Stimulated activated CD4-positive, alpha-beta T cell treated with anti-CD3 and anti-CD28 coated beads, Interleukin-4, amount 100 ng/mL, for 48 hours (primary cell): ENCODE measurements at places on chromosomes 5 and 9.

DNA sequence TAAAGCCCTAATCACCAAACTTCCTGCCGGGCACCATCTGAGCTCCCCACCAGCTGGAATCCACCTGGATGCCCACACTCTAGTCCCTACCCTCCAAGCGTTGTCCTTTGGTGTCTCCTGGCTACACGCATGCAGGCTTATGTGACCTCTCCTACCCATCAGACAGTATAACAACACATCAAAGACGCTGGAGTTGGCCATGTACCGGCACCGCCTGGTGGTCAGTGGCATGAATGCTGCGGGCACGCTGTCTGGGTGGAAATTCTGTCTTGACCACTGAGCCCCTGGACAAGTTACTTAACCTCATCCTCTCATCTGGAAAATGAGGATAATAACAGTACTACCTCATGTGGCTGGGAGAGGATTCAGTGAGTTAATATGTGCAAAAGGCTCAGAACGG lies 23.4 kb upstream of the CORO2A start:
- DNase-seq = no peak

GRCh38 chr9:1929722-1930244 lies 85.4 kb upstream of the SMARCA2 start:
- no peak for DNase-seq

- DNase-seq = no peak
These were observed 35.8 kb upstream of the MEGF10 start for GRCh38 chr5:127254729-127255284.

- DNase-seq = no peak
These were observed 100.4 kb downstream of the OSTF1 start for GRCh38 chr9:75188756-75189155.

- DNase-seq = no peak
These were observed 346 bp downstream of the ATOX1 start for GRCh38 chr5:151758141-151758429.

GRCh38 chr5:174305241-174305681 lies 259.8 kb downstream of the NSG2 start:
- no peak for DNase-seq

GRCh38 chr5:53934151-53934820 lies 373.8 kb downstream of the NDUFS4 start:
- no peak for DNase-seq

GRCh38 chr9:24712206-24712605 lies 166.5 kb upstream of the IZUMO3 start:
- DNase-seq = no peak

- no peak for DNase-seq
These were observed 32.0 kb upstream of the HAPLN1 start for GRCh38 chr5:83752700-83753099.

- no peak for DNase-seq
These were observed 450.9 kb upstream of the ZNF608 start for GRCh38 chr5:125197321-125197720.

DNA sequence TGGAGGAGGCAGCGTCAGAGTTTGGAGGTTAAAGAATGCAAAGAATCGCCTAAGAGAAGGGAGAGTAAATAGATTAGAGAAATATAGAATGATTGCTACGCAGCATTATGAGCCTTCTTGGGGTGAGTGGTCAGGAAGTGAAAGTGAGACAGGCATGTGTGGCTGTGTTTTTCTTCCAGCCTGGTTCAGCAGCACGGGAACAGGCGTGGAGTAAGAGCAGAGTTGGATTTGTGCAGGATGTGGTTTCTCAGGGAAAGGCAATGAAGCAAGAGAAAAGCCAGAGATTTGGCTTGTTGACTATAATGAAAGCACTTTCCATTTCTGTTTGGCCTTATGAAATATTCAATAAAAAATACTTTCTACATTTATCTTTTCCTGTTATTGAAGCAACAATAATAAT lies 34.3 kb upstream of the FRMD3 start:
- DNase-seq = no peak

GRCh38 chr5:178192244-178192643 lies 5.1 kb upstream of the GMCL2 start:
- no peak for DNase-seq

DNA sequence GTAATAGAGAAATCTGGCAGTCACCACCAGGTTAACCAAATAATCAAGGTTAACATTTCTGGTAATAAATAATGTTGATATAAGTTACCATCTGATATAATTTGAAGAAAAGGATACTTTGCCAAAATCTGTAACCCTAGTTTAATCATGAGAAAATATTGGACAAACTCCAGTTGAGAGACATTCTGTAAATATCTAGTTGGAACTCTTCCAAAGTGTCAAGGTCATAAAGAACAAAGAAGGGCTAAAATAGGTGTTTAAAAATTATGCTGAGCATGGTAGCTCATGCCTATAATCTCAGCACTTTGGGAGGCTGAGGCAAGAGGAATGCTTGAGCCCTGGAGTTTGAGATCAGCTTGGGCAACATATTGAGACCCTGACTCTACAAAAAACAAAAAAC lies 253.3 kb downstream of the MRPS30 start:
- DNase-seq = no peak

GRCh38 chr5:135438636-135439221 lies 8.4 kb downstream of the DCANP1 start:
- DNase-seq = no peak

DNA sequence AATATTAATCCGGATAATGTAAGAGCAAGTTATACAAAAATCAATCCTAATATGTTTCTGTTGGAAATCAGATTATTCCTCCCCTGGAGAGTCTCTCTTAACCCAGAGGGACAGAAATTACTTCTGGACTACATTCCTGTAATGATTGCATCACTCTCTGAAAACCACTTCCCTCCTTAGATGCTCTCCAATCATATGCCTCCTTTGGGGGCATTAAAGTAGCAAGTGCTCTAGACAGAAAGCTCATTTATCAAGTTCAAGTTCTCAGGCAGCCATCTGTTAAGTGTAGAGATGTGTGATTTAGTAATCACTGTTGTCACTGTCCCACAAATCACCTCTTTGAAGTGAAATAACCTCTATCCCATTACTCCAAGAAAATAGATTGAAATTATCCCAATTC lies 247.1 kb downstream of the SLCO4C1 start:
- no peak for DNase-seq

DNA sequence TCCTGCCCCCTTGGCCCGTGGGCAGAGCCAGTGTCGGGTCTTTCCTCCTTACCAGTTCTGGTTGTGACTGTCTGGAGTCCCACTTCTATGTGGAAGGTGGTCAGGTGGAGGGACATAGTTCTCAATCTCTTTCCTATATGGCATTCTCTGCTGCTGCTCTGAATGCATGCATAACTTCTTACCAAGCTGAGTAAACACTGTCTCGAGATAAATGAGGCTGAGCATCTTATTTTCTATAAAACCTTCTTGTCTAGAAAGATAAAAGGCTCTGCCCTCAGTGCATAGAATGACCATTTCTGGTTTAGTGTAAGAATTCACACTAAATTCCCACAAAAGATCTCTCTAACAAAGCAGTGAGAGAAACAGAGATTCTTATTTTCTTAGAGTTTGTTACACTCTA lies 106.2 kb upstream of the TBC1D2 start:
- no peak for DNase-seq

DNA sequence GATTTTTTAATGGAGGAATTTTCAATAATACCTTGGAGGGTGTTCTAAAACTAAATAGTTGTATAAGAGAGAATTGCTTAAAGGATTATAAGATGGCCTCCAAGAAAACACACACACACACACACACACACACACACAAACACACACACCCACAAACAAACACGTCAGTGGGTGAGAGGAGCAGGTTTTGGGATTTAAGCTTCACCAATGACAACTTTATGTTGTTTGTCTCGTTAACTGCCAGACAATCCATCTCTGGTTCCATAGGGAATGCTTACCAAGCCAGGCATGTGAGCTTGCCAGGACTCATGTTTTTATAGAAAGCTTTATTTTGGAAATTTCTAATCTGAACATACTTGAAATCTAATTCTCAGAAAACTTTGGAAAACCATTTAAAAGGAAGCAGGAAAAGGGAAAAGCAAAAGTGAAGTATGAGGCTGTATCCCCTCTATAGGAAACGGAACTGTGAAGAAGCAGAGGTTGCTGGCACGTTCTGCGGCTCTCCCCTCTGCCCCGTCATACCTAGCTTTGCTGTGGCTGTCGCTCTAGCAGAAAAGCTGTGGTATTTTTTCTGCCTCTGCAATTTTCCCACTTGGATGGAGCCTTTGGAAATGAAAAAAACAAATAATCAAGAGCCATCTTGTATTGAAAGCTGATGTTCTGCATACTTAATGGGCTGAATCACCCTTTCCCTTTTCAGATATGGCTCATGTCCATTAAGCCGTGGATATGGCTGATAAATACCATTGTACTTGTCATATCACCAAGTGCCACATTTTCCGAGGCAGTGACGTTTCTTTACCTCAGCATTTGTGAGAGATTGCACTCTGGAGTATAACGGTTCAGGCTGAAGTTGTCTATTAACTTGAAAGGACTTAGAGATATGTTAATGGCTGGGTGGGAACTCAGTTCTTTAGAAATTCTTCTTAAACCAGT lies 112.7 kb downstream of the NTRK2 start:
- DNase-seq = no peak

- no peak for DNase-seq
These were observed 6.6 kb downstream of the LHX2 start for GRCh38 chr9:124017929-124018729.

- no peak for DNase-seq
These were observed 4.4 kb downstream of the PHF2 start for GRCh38 chr9:93580654-93581380.

DNA sequence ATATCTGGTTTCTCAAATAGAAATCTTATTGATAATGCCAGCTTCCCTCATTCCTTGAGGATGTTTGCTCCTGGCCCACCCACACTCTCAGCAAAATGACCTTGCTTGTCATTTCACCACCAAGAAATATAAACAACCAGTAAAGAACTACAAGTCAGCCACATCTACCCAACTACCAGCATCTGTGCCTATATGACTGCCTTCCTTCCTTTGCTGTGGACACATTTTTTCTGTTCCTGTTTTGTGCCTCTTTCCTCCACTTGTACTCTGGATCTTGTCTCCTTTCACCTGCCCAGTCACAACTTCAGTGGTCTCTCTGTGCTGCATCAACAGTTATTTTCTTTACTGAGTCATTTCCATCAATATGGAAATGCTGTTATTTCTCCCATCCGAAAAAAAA lies 20.3 kb downstream of the KIF2A start:
- no peak for DNase-seq

GRCh38 chr5:175635854-175636584 lies 21.9 kb upstream of the HRH2 start:
- DNase-seq = no peak

- DNase-seq = no peak
These were observed 990.6 kb upstream of the TYRP1 start for GRCh38 chr9:11702548-11702947.

GRCh38 chr9:972501-973294 lies 3.8 kb upstream of the DMRT3 start:
- no peak for DNase-seq

DNA sequence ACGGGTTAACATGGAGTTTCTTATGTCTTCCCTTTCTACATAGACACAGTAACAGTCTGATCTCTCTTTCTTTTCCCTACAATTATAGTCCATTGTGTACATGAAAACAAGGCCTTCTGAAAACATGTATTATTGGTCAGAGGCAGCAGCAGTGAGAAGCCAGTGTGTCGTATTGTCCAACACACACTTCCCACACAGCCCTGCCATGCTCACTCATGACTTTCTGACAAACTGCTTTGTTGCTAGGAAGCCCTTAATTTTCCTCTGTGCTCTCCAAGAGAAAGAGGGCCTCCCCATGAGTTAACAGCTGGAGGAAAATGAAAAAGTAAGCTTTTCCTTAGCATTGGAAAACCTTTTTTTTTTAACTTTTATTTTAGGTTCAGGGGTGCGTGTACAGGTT lies 56.4 kb upstream of the N4BP3 start:
- no peak for DNase-seq

GRCh38 chr5:179311581-179311980 lies 33.7 kb downstream of the ADAMTS2 start:
- DNase-seq = no peak

GRCh38 chr9:14907360-14907685 lies 2.9 kb downstream of the FREM1 start:
- no peak for DNase-seq

- peak; percentile 49 for DNase-seq
These were observed 40.0 kb upstream of the CDK5RAP2 start for GRCh38 chr9:120619751-120620655.

- DNase-seq = no peak
These were observed 36.2 kb downstream of the C5 start for GRCh38 chr9:121013911-121014310.

DNA sequence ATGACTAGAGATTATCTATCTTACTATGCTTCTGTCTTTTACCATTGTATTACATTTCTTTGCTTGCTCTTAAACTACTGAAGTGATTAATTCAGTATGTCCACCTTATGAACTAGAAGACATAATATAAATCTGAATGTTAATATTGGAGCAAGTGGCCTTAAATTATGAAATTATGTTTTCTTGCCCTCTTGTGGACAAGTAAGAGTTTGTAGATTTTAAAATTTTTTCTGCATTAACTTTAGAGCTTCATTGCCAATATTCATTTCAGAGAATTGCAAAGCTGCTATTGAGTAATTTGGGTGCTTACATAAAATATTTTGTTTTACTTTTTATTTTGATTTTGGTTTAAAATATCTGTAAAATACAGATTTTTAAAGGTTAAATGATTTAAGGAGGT lies 55.3 kb downstream of the RANBP17 start:
- DNase-seq = no peak

DNA sequence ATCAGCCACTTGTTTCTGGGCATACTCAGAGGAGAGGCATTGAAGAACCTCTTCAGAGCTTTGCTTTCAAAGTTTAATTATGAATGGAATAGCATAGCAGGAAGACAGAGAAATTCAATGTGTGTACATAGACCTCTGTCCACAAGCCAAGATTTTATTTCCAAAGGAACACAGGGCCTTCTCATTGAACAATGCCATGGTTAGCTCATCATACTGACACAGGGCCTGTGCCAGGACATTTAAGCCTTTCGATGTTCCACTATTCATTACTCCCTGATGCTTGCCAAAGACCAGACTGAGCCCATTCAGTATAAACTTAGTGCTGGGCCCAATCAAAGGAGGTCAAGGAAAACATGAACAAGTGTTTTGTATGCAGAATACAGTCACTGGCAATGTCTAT lies 280.8 kb downstream of the FBXL17 start:
- no peak for DNase-seq

DNA sequence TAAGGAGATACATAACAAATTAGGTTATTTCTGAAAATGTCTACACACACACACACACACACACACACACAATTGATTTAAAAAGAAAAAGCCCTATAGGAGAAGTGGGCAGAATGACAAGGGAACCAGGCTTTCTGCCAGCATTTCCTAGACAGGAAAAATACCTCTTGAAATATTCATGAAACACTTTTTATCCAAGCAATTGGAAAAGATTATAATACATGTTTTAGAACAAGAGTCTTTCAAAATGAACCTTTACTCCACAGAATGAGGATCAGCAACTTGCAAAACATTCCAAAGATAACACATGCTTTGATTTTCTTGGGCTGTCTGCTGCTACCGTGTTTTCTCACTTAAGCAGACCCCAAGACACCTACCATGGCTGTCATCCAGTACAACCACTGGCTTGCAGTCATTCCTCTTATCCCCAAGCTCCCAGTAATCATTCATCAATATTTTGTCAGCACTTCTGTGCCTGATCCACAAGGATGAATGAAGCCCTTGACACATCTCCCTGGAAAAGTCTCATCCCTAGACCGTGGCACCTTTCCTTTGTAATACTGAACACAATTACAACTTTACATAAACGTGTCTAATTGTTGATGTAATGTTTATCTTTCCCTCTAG lies 717.1 kb upstream of the ZNF608 start:
- no peak for DNase-seq
